Endothelial cell of coronary artery (primary cell): ENCODE measurements at places on chromosomes 1 and 21. TPM values are rescaled to one million over a fixed set of nuclear protein-coding genes. Genes with fewer than 3 reads are reported as not detected.

SPRR2B gene
- total RNA-seq: not detected in 2 replicates

IFI44L gene
- total RNA-seq: 1.2 and 4.5 TPM in 2 replicates

TUFT1 gene
- total RNA-seq: 2.5 and 11.8 TPM in 2 replicates

OR10J5 gene
- not detected in 2 replicates for total RNA-seq

ADAMTS5 gene
- total RNA-seq: under 0.01 TPM in 2 replicates

OR6N1 gene
- not detected in 2 replicates for total RNA-seq

SPRR3 gene
- total RNA-seq: not detected in 2 replicates

NLRP3 gene
- total RNA-seq: under 0.01 TPM in 1 of 2 replicates, not detected in the other

KRTAP10-10 gene
- total RNA-seq: not detected in 2 replicates

FBLIM1 gene
- 230 and 319 TPM in 2 replicates for total RNA-seq

PYHIN1 gene
- not detected in 2 replicates for total RNA-seq

KRTAP19-3 gene
- not detected in 2 replicates for total RNA-seq

GUCA2B gene
- not detected in 2 replicates for total RNA-seq

DR1 gene
- total RNA-seq: 35.5 and 37.5 TPM in 2 replicates

AHCYL1 gene
- total RNA-seq: 39.0 and 65.7 TPM in 2 replicates

SWT1 gene
- 3.1 and 4.0 TPM in 2 replicates for total RNA-seq

S100A7A gene
- total RNA-seq: not detected in 2 replicates

SELENBP1 gene
- total RNA-seq: 5.5 and 12.2 TPM in 2 replicates

TMPRSS2 gene
- not detected in 2 replicates for total RNA-seq

TACSTD2 gene
- 0.18 and 13.5 TPM in 2 replicates for total RNA-seq

DNASE2B gene
- not detected in 2 replicates for total RNA-seq

FMO5 gene
- 0.45 and 0.47 TPM in 2 replicates for total RNA-seq

FCRL4 gene
- total RNA-seq: not detected in 2 replicates

APCS gene
- not detected in 2 replicates for total RNA-seq

PLA2G2C gene
- total RNA-seq: not detected in 2 replicates

CAMK1G gene
- total RNA-seq: not detected in 2 replicates

TTF2 gene
- total RNA-seq: 13.1 and 13.4 TPM in 2 replicates

GPR25 gene
- total RNA-seq: not detected in 2 replicates
